NCI-H774 (cell line): ENCODE measurements at places on chromosomes 6 and 20.

- no peak for DNase-seq
Measured at GRCh38 chr20:44081476-44081875, 105.5 kb downstream of the JPH2 start.

DNA sequence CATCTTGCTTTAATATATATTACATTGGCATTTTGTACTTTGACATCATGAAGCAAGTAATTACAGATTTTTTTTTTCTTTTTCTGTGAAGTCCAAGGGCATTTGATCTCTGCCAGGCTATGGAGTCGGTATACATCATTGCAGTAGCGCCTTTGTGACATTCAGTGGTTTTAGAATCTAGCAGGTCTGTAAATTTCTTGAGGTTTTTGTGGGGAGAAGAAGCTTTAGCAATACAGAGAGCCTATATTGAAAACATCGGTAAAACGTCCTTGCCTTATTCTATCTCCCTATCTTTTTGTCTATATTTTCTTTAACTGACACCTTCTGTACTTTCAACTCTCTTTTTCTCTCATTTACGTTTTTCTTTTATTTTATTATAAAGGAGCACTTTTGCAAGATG lies 47.2 kb downstream of the DUSP22 start:
- DNase-seq, result no peak

DNA sequence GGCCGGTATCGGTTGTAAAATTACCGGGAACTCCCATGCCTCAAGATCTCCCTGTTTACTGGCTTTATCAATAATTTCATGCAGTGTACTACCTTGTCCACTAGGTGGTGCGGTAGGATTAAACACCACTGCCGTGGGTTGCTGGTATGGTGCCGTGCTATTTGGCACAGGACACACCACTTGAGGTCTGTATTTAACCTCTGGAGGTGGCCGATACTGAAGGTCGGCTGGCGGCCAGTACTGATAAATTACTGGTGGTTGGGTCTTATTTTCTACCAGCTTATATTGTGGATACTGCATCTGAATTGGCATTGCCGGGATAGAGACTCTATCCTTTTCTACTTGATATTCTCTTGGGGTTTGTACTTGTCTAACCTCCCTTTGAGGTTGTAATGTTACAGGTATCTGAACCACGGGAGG lies 14.3 kb upstream of the PTCRA start:
- DNase-seq, result peak; percentile 87

GRCh38 chr6:40520678-40521077 lies 66.5 kb downstream of the LRFN2 start:
- no peak for DNase-seq

GRCh38 chr20:14913896-14914620 lies 576.6 kb upstream of the FLRT3 start:
- DNase-seq, result no peak

- DNase-seq, result peak; percentile 13
Measured at GRCh38 chr6:26240157-26241032, 124.6 kb upstream of the BTN3A2 start.

DNA sequence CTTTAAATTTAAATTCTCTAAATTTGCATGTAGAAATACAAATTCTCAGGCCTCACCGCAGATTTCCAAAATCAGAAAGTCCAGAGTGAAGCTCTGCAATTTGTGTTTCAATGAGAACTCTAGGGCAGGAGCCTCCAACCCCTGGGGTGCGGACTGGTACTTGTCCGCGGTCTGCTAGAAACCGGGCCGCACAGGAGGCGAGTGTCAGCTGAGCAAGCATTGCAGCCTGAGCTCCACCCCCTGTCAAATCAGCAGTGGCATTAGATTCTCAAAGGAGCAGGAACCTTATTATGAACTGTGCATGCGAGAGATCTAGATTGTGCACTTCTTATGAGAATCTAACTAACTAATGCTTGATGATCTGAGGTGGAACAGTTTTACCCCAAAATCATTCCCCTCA lies 203.0 kb upstream of the PCSK2 start:
- peak; percentile 13 for DNase-seq
